Effector memory CD4-positive, alpha-beta T cell (primary cell): ENCODE measurements at places on chromosomes 6 and 20.

DNA sequence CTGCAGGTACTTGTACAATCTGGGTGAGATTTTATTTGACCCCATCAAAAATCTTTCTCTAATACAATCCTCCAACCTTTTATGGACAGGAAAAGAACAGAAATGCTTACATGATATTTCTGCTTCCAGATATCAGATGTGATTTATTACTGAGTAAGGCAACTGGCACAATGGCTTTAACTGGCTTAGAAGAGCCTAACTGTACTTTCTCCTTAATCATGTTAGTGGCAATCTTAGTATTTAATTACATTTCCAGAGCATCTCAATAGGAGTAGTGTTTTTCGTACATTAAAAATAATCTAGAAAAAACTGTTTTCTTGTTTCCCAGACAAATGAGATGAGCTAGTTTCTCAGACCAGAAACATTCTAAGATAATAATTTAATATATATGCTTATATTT, 251.6 kb downstream of the KCNQ5 start:
- DNase-seq, result no peak

DNA sequence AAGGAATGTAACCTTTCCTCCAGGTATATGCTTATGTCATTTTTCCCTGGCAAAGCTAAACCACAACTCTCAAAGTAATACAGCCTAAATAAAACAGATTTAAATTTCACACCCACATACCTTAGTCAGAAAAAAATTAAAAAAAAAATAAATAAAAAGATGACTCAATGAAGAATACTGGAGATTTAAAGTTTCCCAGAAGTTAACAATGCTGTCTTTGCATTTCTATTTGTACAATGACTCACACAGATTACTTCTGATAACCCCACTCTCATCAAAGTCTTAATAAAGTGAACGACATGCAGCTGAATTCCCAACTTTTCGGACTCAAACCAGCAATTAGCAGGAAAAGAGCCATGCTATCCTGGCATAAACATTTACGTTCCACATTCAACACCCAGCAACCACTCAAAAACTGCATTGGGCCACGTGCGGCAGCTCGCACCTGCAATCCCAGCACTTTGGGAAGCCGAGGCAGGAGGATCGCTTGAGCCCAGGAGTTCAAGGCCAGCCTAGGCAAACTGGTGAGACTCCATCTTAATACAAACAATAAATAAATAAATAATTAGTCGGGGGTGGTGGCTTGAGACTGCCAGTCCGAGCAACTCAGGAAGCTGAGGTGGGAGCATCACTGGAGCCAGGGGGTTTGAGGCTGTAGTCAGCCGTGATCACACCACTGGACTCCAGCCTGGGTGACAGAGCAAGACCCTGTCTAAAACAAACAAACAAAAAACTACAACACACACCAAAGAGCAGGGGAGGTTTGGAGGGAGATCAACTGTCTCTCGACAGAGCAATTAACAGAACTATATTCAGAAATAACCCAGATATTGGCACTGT, 130.5 kb downstream of the WDR27 start:
- DNase-seq, result no peak

DNA sequence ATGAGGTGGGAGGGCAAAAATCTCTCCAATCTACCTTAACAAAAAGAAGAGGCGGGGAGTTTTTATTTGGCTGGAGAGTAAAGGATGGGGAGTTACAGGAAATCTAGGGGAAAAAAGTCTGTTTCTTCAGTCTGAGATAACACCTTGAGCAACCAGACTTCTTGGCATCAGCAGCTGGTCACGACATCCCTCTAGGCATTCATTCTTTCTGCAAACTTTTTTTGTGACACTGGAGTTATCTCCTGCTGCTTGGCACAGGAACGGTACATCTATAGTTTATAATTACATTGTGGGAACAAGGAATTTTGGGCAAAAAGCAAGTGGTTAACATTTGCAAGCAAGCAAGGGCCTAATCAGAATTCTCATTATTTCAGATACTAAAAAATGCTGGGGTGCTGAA, 50.6 kb upstream of the IFNGR1 start:
- DNase-seq, result no peak

DNA sequence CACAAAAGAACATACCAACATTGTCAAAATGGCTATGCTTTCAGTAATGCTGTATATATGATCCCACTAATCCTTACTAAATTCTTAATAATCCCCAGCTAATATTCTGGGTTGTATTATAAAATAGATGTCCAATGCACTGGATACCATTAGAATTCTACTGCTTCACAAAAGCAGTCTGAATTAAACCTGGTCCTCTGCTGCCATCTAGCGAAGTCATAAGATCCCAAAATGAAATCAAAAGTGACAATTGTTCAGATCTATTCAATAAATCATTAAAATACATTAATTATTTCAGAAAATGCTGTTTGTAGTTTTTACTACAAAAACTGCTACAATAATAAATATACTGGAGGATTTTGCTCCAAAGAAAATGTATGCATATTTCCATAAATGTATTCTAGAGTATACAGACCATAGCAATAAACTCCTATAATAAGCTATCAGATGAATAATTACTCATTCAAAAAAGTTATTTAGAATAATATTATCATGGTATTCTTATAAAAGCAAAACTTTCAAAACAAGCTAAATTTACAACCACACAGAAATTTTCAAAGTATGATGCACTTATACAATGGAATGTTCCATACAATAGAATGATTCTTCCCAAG, 92.6 kb downstream of the RNGTT start:
- DNase-seq, result no peak

GRCh38 chr20:41424546-41424945, 57.9 kb upstream of the EMILIN3 start:
- no peak for DNase-seq

- no peak for DNase-seq
These were observed 53.3 kb downstream of the TRAM2 start for GRCh38 chr6:52523378-52524142.

DNA sequence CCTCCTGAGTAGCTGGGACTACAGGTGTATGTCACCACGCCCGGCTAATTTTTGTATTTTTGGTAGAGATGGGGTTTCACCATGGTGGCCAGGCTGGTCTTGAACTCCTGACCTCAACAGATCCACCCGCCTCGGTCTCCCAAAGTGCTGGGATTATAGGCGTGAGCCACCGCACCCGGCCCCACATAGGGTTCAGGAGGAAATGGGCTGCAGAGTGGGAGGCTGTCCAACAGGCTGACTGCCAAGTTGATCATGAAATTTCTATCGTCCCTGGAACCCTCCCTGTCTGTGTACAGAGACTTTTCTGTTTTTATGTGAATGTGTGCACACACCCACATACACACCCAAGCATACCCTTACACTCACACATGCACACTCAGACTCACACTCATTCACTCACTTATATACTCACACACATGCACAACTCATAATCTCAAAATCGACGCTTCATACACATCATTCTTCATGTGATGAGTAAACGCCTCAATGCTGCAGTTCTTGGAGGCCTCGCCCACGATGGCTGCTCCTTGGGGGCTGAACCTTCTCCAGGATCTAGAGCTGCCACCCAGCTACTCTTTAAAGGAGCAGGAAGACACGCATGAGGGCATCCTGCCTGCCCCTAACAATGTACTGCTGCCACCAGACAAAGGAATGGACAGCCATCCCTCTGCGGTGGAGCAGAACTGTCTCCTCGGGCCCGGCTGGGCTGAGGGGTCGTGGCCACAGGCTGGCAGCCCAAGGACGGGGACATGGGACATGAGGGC, 35.6 kb downstream of the SUN5 start:
- DNase-seq, result no peak

- DNase-seq, result no peak
These were observed 2.9 kb upstream of the TMEM74B start for GRCh38 chr20:1187605-1188171.

DNA sequence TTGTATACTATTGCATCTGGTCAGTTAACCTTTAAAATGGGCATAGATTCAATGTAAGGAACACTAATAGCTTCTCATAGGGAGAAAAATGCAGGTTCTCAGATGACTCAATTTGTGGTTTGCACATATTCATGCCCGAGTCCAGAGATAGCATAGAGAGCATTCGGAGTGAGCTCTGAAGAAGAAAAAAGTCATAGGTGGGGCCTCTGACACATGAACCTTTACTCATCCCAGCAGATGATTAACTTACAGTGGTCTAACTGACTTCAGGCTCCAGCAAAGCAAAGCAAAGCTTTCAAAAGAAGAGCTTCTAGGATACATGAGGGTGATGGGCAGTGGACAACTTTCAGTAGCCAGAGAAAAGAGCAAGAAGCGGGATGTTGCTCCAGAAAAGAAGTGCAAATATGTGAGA, 55.3 kb upstream of the BTN3A2 start:
- DNase-seq, result no peak

DNA sequence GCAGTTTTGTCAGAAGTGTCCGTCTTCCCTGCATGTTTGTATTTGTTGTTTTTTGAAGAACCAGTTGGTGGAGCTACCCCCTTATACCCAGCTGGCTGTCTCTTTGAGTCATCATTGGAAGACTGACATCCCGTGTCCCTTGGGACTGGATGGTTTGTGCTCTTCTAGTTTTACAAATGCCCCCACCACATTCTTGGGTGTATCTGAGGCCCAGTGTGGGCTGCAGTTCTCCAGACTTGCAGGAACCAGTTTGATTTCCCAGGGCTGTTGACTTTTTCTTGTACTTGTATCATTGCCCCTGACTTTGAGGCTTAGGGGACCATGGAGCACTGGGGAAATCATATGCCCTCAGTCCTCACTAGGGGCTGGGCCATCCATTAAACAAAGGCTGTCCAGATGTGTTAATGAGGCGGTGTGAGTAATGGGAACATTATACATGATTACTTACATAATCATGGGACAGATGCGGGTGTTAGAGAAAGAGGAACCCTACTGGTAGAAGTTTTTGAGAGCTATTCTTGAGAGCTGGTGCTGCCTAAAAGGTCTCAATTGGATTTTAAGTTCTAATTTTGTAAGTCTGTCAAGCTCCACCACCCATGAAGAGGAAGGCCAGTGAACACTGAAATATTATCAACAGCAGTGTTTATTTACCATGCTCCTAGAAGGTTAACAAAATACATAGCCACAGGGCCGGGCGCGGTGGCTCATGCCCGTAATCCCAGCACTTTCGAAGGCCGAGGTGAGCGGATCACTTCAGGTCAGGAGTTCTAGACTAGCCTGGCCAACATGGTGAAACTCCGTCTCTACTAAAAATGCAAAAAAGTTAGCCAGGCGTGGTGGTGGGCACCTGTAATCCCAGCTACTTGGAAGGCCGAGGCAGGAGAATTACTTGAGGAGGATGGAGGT, 8.5 kb downstream of the JARID2 start:
- DNase-seq, result no peak

DNA sequence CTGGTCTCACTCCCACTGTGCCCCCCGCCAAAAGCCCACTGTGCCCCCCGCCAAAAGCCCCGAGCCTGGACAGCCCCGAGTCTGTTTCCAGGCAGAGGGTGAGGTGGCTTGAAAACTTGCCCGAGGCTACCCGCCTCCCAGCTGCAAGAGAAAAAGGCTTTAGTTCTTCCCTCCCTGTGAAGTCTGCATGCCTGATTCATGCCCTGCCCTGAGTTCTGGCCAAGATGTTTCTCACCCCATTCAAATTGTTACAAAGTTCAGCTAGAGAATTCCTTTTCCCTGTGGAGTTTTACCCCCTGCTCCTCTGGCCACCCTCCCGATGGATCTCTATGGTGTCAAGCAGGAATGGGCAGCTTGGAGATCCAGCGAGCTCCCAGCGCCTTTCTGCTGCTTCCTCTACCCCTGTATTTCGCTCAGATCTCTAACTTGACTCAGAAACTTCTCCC, 298.8 kb upstream of the MAP3K7 start:
- DNase-seq, result no peak
